ENCODE measurements at places on chromosomes 12 and 14. TPM values are rescaled to one million over a fixed set of nuclear protein-coding genes. Genes with fewer than 3 reads are reported as not detected.

The HOXC9 gene
- not detected for total RNA-seq

The OLR1 gene
- total RNA-seq = not detected

The SERPINA10 gene
- not detected for total RNA-seq

The NOXRED1 gene
- total RNA-seq = 0.07 TPM

The TMCC3 gene
- total RNA-seq = 1.3 TPM

The GLIPR1L1 gene
- total RNA-seq = 12.8 TPM

Data from H7 (cell line).